ENCODE measurements at places on chromosomes 13 and 19. TPM values are rescaled to one million over a fixed set of nuclear protein-coding genes. Genes with fewer than 3 reads are reported as not detected.

DNA sequence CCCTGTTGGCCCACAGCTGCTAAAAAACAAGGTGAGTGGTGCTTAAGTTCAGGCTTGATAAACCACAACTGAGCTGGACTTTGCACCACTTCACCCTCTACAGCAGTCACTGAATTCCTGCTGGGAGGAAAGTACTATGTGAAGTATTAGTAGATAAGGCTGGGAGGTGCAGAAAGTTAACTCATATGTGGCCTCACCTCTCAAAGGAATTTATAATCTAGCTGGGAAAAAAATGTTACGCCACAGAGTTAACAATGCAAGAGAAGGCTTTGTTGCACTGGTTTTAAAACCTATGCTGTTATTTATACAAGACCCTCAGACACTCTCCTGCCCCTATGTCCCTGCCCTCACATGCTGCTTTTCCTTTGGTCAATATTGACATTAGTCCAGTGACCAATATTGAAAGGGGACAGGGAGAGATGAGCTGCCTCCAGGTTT, 60.9 kb downstream of the LIG4 start:
- H3K36me3 ChIP-seq, result no peaks in the 10 kb centered on the region
- DNase-seq, result no peak
- H3K4me1 ChIP-seq, result peaks cover 9% of the 10 kb centered on the region

GRCh38 chr19:41076286-41076685, 12.0 kb upstream of the CYP2A13 start:
- no peaks in the 10 kb centered on the region for H3K4me1 ChIP-seq
- no peak overlapping the region for H3K27ac ChIP-seq
- H3K4me3 ChIP-seq, result no peak overlapping the region
- H3K27me3 ChIP-seq, result no peaks in the 10 kb centered on the region
- H3K36me3 ChIP-seq, result no peaks in the 10 kb centered on the region
- no peak for DNase-seq

GRCh38 chr13:93279982-93280381, 53.4 kb downstream of the GPC6 start:
- H3K27ac ChIP-seq, result no peak overlapping the region
- H3K27me3 ChIP-seq, result no peaks in the 10 kb centered on the region
- DNase-seq, result no peak
- H3K4me3 ChIP-seq, result no peak overlapping the region
- H3K4me1 ChIP-seq, result no peaks in the 10 kb centered on the region

The PSG5 gene
- 0.49 TPM for polyA plus RNA-seq

DNA sequence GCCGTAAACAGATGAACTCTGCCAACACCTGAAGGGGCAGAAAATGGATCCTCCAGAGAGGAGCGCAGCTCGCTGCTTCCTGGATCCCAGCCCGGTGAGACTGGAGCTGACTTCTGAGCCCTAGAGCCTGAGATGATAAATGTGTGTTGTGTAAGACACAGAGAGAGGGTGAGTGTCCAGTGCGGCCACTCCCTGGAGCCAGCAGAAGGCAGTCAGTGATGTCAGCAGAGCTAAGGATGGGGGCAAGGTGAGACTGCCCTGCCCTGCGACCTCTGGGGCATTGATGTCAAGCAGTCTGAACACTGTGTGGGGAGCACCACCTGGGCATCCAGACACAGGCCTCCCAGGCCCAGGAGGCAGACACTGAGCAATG, 9.7 kb upstream of the SLC35E1 start:
- H3K36me3 ChIP-seq, result no peaks in the 10 kb centered on the region
- H3K4me1 ChIP-seq, result peaks cover 52% of the 10 kb centered on the region

The GADD45B gene
- 182 TPM for polyA plus RNA-seq

DNA sequence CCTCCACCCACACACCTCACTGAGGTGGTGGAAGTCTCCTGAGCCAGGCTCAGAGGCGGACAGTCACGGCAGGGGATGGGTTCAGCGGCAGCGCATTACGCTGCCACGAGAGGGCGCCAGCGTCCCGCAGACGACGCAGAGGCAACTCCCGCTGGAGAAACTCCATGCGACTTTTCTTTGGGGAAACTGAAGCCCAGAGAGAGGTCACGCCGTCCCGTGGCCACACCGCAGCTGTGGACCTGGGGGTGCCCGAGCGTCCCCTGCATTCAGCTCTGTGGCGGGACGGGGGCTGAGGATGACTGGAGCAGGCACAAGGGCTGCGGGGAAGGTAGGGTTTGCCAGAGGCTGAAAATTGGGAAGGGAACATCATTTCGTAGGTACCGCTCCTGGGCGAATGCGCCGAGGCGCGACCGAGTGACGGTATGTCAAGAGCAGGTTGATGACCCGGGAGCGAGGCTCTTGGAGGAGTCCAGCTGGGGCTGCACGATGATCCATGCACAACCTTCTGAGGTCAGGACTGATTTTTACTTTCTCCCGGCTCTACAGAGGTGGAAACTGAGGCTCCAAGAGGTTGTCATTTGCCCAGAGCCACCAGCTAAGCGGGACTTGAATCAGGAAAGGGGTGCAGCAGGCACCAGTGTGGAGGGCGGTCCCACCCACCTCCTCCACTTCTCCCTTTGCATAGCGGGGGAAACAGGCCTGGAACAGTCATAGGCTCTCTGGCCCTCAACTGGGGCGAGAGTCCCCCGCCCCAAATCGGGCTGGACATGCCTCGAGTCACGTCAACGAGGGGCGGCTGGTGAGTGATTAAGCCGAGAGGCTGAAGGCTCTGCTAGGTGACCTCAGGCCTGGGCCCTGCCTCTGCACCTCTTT, 690 bp upstream of the ARRDC2 start:
- no peaks in the 10 kb centered on the region for H3K27me3 ChIP-seq
- H3K4me1 ChIP-seq, result no peaks in the 10 kb centered on the region
- DNase-seq, result peak; percentile 89
- peak overlapping the region; percentile 53 for H3K4me3 ChIP-seq
- H3K36me3 ChIP-seq, result no peaks in the 10 kb centered on the region
- H3K27ac ChIP-seq, result peak overlapping the region; percentile 58

- no peaks in the 10 kb centered on the region for H3K36me3 ChIP-seq
- peaks cover 8% of the 10 kb centered on the region for H3K4me1 ChIP-seq
- DNase-seq, result no peak
- no peak overlapping the region for H3K27ac ChIP-seq
- H3K4me3 ChIP-seq, result no peak overlapping the region
- no peaks in the 10 kb centered on the region for H3K27me3 ChIP-seq
Observed at GRCh38 chr13:52994051-52994450, 34.6 kb upstream of the OLFM4 start.

- H3K27me3 ChIP-seq, result no peaks in the 10 kb centered on the region
Observed at GRCh38 chr19:1590641-1591397, 1.8 kb downstream of the MBD3 start.

The DMKN gene
- polyA plus RNA-seq, result 133 TPM

The PSG11 gene
- not detected for polyA plus RNA-seq

GRCh38 chr13:37546087-37546486, 52.5 kb downstream of the POSTN start:
- H3K4me1 ChIP-seq, result no peaks in the 10 kb centered on the region
- H3K4me3 ChIP-seq, result no peak overlapping the region
- no peaks in the 10 kb centered on the region for H3K27me3 ChIP-seq
- no peaks in the 10 kb centered on the region for H3K36me3 ChIP-seq

DNA sequence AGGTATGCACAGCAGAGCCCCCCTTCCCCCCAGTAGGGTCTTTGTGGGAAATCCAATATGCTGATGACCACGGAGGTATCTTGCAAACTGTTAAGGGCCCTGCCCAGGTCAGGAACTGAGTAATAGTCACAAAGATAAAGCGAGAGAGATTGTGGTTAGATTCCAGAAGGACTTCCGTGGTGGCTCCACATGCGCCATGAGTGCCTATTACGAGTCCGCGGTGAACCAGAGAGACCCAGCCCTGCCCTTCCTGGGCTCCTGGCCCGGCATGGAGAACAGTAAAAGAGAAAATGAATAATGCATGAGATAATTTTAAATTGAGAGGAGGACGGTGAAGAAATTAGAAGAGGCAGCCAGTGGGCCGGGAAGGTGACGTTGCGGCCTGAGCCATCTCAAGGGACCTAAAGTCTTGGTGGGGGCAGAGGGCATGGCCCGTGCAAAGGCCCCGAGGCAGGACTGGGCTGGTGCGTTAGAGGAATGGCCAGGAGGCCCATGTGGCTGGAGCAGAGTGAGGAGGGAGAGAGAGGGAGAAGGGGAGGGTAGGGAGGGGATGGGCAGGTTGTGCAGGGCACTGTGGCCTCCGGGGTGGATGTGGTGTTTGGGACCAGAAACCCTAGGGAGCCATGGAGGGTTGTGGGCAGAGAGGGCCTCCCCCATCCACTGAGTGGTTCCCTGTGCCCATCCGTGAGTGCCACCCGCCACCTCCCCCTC, 46.6 kb upstream of the NFIC start:
- DNase-seq, result no peak
- H3K27me3 ChIP-seq, result no peaks in the 10 kb centered on the region
- H3K4me1 ChIP-seq, result no peaks in the 10 kb centered on the region
- no peak overlapping the region for H3K27ac ChIP-seq

- no peaks in the 10 kb centered on the region for H3K4me1 ChIP-seq
- no peak overlapping the region for H3K4me3 ChIP-seq
Observed at GRCh38 chr13:84303035-84303434, 420.8 kb upstream of the SLITRK1 start.

GRCh38 chr13:112940236-112940635, 28.8 kb upstream of the MCF2L start:
- H3K27ac ChIP-seq, result no peak overlapping the region
- no peak overlapping the region for H3K4me3 ChIP-seq
- H3K4me1 ChIP-seq, result no peaks in the 10 kb centered on the region
- H3K27me3 ChIP-seq, result no peaks in the 10 kb centered on the region

- DNase-seq, result no peak
- H3K36me3 ChIP-seq, result no peaks in the 10 kb centered on the region
- H3K27ac ChIP-seq, result no peak overlapping the region
- H3K4me1 ChIP-seq, result peaks cover 69% of the 10 kb centered on the region
Observed at GRCh38 chr13:40970803-40971202, 48.3 kb downstream of the ELF1 start.

GRCh38 chr19:19549804-19550464, 11.9 kb downstream of the CILP2 start:
- H3K27me3 ChIP-seq, result no peaks in the 10 kb centered on the region
- H3K4me1 ChIP-seq, result no peaks in the 10 kb centered on the region
- no peak overlapping the region for H3K27ac ChIP-seq

DNA sequence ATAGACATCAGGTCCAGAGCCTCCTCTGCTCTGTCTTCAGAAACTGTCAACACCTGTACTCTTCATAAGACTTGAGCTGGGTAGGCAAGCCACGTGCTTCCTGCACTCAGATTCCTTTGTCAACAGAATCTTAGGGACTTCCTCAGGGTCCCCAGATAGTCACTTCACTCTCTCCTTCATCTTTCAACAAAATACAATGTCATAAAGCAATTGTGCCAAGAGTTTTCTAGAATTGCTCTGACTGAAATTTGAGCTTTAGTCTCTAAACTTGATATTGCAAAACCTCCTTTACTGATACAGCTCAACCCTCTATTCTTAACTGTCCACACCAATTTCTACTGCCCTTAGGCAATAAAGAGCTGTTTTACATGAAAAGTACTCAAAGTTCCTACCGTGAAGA, 179.9 kb downstream of the IRS2 start:
- no peaks in the 10 kb centered on the region for H3K4me1 ChIP-seq
- no peak overlapping the region for H3K4me3 ChIP-seq
- H3K27ac ChIP-seq, result no peak overlapping the region
- no peaks in the 10 kb centered on the region for H3K36me3 ChIP-seq

The ZNF253 gene
- polyA plus RNA-seq, result 2.3 TPM

The LYPD5 gene
- polyA plus RNA-seq, result 0.42 TPM

Measured in pancreas (tissue), 10 donors.